ENCODE measurements at places on chromosomes 1 and 21.
A peak's percentile ranks its signal among the peaks of the same experiment; 100 is the strongest.

- DNase-seq, result no peak
Measured at GRCh38 chr1:235887676-235888075, 21.0 kb upstream of the LYST start.

DNA sequence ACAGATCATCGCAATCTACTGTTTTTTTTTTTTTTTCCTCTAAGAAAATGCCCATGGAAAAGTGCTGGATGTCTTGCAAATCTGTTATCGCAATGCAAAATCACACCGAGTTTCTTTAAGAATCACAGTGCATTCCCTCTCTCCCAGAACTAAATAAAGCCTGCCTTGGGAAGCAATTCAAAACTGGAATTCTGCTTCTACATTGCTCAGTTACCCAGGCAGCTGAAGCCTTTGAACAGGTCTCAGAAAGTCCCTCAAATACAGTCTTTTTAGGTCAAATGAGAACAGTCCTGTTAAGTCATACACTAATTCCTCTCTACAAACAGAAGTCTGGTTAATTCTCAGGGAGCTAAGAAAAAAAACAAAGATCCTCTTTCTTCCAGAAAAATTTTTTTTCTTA lies 46.3 kb downstream of the SLC30A10 start:
- no peak for DNase-seq

GRCh38 chr1:156246781-156247459 lies 936 bp downstream of the PAQR6 start:
- DNase-seq, result no peak

DNA sequence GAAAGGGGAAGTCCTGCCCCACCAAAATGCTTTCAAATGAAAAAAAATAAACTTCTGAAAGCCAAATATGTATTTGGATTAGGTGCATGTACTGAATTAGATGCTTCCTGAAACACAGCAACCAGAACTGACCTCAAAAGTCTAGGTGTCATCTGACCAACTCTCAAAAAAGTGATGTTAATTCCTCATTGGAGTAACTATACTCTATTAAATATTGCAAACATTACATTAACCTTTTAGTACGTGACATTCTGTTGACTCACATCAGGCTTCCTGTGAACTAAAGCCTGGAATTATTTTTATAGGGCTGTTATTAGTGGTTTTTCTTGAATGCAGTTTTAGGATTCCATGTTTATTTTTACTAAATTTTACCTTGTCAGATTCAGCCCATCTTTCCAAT lies 73.5 kb downstream of the ASTN1 start:
- no peak for DNase-seq

- DNase-seq, result no peak
Measured at GRCh38 chr1:168987330-168987729, 119.2 kb upstream of the ATP1B1 start.

- DNase-seq, result no peak
Measured at GRCh38 chr1:46412893-46413595, 18.9 kb downstream of the FAAH start.

- no peak for DNase-seq
Measured at GRCh38 chr21:38950435-38951094, 144.8 kb downstream of the ETS2 start.

DNA sequence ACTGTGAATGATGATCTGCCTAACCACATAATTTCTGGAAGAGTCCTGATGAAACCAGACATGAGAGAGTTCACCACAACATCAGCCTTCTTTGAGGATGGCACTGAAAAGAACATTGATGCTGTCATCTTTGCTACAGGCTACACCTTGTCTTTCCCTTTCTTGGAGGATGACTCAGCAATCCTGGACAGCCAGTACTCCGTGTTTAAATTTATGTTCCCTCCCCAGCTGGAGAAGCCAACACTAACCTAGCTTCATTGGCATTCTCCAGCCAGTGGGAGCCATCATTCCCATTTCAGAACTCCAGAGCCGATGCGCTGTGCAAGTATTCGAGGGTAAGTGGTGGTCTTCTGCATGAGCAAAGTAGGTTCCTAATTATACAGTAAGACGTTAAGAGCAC lies 164.1 kb upstream of the POGK start:
- DNase-seq, result no peak

- peak; percentile 38 for DNase-seq
Measured at GRCh38 chr1:92563457-92564216, 76.9 kb upstream of the GFI1 start.

DNA sequence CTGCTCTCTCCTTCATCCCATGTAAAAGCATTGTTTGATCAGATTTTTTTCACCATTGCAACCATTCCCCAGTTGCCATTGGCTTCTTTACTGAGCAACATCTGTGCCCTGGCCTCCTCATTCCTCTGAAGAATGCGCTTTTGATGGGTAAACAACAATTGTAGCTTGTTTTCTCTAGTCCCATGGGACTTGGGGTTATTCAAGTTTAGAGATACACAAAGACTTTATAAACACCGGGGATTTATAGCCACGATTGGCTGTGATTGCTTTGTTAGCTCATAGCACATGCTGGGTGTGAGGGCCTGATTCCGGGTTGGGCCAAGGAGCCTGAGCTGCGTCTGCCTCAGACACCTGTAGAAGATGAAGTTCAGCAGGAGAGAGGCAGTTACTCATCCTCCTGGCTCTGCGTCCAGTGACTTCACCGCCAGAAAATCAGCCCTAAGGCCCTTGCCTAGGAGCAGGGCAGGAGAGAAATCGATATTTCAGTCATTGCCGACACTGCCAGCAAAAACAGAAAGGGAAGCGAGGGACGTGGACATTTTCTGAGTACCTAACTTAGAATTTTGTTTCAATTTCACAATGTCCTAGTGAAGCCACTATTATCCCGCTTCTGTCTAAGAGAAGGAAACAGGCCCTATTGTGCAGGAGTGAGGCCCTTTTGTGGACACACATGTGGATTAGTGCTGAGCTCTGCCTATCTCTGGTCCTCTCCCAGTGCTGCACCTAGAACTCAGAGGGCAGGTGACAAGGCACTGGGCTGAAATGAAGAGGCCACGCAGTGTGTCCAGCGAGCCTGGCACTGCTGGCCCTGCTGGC lies 159.8 kb upstream of the USP24 start:
- no peak for DNase-seq

GRCh38 chr1:11560061-11560460 lies 81.1 kb downstream of the DISP3 start:
- DNase-seq, result no peak

GRCh38 chr1:54173681-54174080 lies 20.9 kb upstream of the CDCP2 start:
- no peak for DNase-seq

DNA sequence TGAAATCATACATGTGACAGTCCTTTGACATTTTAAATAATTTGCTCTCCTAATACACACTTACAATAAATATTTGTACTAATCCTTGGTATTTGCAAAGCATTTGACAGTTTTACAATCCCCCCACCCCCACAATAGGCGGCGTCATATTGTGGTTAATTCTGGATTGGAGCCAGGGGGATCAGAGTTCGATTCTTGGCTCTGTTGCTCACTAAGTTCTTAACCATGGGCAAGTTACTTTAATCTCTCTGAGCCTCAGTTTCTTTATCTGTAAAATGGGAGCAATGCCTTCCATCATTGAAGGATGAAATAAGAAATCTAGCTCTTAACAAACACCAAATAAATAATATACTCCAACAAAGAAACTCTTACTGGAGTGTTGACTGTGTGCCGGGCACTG lies 23.8 kb downstream of the CACNA1S start:
- no peak for DNase-seq

DNA sequence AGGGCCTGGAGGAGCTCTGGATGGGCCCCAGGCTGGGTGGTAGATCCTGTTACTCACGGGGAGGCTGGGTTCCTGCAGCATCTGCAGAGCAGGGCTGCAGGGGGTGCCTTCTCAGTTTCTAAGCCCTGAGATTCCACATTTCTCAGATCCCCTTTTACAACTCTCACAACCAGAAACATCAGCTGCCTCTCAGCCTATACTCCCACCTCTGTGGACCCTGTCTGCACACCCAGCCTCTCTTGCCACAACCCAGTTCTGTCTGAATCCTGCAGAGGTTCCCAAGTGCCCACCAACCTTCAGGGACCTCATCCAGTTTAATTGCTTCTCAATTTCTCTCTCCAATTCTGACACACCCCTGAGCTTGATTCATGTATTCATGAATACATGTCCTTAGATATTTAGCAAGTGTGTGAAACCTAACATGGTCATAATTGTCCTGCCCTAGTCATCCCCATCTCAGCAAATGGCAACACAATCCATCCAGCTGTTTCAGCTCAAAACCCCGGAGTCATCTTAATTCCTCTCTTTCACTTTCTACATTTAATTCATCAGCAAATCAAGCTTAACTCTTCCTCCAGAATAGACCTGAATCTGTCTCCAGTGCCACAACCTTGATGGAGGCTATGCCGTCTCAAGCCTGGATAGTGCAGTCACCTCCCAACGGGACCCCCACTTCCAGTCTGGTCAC lies 57.0 kb upstream of the NEK2 start:
- no peak for DNase-seq

GRCh38 chr1:153677718-153678518 lies 570 bp upstream of the NPR1 start:
- DNase-seq, result no peak

DNA sequence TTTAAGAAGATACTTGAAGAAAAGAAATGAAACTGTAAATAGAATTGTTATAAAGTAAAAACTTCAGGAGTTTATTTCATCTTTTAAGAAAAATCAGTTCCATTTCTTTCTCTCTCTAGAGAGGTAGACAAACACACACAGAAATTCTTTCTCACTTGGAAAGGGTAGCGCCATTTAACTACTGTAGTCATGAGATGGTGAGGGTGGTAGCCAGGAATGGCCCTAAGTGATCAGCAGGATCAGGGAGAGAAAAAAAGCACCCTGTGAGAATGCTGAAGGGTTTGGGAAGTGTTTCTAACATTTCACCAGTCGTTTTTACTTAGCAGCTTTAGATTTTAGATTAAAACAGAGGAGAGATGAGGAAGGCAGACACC lies 205.7 kb upstream of the RUNX1 start:
- DNase-seq, result no peak

DNA sequence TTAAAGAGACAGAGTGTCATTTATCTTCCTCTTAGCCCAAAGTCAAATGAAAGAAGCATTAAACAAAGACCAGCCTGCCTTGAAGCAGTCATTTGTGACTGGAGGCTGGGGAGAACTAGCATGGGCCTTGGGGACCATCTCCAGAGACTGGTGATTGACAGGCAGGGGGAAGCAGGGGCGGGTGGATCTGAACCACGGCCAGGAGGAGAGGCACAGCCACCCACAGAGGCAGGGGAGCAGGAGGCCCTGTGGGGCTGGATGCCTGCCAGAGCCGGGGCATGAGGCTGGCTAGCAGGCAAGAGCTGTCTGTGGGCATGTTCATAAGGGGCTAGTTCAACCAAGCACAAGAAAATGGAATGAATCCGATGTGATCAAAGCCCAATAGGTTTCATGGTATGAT lies 73.9 kb downstream of the PLXNA2 start:
- no peak for DNase-seq

GRCh38 chr1:35725596-35725995 lies 6.9 kb upstream of the C1orf216 start:
- no peak for DNase-seq

- no peak for DNase-seq
Measured at GRCh38 chr1:248837045-248837780, 811 bp upstream of the ZNF672 start.

GRCh38 chr1:201461645-201462441 lies 7.1 kb downstream of the PHLDA3 start:
- no peak for DNase-seq

- DNase-seq, result no peak
Measured at GRCh38 chr1:2778220-2778592, 23.3 kb downstream of the TTC34 start.

DNA sequence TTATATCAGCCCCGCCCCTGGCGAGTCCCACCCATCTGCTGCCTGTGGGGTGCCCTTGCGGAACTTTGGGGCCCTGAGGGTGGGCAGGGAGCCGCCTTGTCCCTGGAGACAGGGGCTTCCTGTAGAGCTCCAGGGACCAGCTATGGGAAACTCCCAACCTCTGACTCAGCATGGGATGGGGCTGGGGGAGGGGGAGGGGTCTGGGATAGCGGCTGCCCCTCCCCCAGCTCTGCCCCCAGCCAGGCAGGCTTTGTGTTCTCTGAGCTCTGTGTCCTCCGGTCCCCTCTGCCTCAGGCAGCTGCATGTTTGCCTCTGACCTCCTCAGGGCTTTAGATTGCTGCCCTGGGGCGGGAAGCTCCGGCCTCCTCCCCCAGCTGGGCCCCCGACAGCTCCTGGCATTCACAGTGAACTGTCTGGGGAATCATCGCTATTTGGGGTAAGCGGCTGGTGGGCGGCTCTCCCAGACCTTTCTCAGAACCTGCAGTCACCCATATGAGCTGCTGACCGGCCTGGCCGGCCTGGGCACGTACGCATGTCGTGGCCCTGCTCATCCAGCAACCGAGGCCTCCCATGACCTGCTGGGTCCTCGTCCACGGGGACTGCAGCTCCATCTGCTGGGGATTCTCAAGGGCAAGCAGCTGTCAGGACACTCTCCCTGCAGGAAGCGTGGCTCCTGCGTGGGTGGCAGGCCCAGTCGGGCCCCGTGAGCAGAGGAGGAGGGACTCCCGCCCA lies 17.1 kb downstream of the ARHGEF16 start:
- DNase-seq, result no peak

- DNase-seq, result no peak
Measured at GRCh38 chr1:211118407-211119102, 15.4 kb downstream of the KCNH1 start.

DNA sequence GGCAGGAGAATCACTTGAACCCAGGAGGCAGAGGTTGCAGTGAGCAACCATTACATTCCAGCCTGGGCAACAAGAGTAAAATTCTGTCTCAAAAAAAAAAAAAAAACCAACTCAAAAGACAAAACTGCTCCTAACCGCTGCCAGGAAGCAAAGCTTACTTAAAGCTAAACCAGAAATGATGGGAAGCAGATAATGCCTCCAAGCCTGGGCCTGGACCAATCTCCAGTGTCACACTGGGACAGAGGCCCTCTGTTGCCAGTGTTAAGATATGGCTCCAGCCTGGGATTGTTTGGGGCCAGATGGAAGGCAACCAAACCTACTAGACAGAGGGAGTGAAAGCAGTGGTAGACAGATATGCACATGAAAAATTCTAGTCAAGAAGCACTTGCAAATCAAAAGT lies 36.9 kb downstream of the NSL1 start:
- DNase-seq, result no peak

DNA sequence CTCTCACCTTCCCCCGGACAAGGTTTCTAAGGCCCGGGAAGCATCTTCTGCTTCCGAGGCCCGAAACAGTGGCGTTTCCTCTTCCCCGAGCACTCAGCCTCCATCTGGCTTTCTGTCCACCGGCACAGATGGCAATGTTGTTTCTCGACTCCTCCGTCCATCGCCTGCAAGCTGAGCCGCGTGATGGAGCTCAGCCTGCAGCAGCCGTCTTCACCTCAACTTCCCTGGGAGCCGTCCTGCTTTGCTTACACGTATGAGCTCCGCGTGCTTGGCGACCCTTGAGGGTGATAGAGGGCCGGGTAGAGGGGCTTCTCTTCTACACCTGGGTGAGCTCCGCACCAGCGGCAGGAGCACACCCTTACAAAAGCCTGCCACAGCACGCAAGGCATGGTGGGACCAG lies 80.4 kb downstream of the AJAP1 start:
- DNase-seq, result no peak

GRCh38 chr21:42939582-42940413 lies 14.4 kb upstream of the ERVH48-1 start:
- DNase-seq, result no peak

Data from bone marrow (tissue), 2 donors.